ENCODE measurements at places on chromosomes 3 and 15.

- no peak for DNase-seq
These were observed 72.7 kb upstream of the SLC4A7 start for GRCh38 chr3:27556887-27557286.

GRCh38 chr3:16883723-16884083 is 1.1 kb upstream of the PLCL2 start:
- no peak for DNase-seq

DNA sequence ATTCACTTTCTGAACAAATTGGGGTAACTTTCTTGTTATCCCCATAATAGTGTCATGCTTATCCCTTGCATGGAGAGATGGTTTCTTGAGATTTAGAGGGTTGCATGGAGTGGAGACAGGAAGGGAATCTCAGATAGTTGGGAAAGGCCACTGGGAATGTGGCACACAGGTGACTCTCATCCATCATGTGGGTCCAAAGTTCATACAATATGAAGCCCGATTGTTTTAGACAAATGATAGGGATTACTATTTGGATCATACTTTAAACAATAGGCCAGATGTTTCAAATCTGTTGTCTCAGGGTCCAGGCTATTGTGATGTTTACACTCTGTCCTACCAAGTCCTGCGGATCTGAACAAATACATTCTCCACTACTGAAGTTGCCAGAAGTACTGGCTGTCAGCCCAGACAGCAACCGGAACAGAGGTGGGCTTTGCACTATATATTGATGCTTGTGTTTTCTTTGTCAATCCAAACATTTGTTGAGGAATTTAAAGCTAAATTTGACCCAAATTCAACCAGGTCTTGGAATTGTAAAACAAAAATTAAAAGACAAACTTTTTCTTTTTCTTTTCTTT is 39.2 kb upstream of the NMNAT3 start:
- no peak for DNase-seq

DNA sequence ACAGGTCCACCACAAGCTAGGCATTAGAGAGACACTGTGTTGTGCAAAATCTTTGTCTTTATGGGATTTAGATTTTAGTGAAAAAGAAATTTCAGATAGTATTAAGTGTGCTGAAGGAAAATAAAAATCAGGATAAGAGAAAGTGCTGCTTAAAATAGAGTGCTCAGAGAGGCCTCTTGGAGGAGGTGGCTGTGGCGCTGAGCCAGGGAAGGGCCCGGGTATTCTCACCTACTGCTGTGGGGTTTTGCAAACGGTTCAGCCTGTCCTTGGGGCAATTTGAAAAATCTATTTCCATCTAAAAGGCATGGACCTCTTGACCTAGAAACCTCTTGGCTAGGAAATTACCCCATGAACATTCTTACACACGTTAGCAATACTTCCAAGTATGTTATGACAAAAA is 267.7 kb downstream of the TJP1 start:
- no peak for DNase-seq

DNA sequence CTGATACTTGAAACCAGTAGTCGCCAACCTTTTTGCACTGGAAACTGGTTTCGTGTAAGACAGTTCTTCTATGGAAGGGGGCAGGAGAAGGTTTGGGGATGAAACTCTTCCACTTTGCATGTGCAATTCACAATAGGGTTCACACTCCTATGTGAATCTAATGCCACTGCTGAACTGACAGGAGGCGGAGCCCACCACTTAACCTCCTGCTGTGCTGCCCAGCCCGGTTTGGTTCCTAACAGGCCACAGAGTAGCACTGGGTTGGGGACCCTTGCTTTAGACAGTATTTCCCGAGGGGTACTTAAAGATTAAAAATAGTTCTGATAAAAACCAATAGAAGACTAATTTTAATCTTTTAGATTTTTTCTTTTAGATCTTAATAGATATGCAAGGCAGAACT is 11.1 kb downstream of the TFG start:
- DNase-seq = no peak

GRCh38 chr15:53448232-53449015 is 311.0 kb downstream of the WDR72 start:
- DNase-seq = no peak

DNA sequence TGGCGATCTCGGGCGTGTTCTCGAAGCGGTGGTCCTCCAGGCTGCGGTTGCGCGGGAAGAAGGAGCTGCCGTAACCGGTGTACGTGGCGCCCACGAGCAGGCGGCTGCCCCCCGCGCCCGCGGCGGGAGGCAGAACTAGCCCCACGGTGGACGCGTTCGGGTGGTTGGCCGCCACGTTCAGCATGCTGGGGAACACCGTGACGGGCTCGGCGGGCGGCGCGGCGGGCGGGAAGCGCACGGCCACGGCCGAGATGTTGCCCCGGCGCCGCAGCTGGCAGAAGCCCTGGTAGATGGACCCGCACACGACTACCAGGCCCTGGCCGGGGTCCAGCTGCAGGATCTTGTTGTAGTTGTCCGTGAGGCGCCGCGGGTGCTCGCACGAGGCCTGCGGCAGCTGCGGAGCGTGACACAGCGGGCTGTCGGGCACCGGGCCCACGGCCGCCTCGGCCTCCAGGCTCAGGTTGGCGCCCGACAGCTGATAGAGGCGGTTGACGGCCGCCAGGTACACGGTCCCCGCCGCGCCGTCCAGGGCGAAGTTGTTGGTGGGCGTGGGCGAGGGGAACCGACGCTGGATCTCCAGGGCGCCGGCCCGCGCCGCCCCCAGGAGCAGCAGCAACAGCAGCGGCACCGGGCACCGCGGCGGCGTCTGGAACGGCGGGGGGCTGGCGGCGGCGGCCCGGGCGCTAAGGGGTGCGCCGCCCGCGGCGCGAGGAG is 397 bp downstream of the PLXND1 start:
- DNase-seq = no peak

GRCh38 chr3:10983219-10983916 is 9.2 kb upstream of the SLC6A1 start:
- DNase-seq = no peak

GRCh38 chr3:104886220-104886995 is 480.3 kb upstream of the ALCAM start:
- no peak for DNase-seq

- peak; percentile 60 for DNase-seq
These were observed at the start of gene ZNF660 for GRCh38 chr3:44584646-44585501. Gene ZNF660 (plus strand): TSS chr3:44584964. CDS start chr3:44594194, 9,230 bp downstream.

DNA sequence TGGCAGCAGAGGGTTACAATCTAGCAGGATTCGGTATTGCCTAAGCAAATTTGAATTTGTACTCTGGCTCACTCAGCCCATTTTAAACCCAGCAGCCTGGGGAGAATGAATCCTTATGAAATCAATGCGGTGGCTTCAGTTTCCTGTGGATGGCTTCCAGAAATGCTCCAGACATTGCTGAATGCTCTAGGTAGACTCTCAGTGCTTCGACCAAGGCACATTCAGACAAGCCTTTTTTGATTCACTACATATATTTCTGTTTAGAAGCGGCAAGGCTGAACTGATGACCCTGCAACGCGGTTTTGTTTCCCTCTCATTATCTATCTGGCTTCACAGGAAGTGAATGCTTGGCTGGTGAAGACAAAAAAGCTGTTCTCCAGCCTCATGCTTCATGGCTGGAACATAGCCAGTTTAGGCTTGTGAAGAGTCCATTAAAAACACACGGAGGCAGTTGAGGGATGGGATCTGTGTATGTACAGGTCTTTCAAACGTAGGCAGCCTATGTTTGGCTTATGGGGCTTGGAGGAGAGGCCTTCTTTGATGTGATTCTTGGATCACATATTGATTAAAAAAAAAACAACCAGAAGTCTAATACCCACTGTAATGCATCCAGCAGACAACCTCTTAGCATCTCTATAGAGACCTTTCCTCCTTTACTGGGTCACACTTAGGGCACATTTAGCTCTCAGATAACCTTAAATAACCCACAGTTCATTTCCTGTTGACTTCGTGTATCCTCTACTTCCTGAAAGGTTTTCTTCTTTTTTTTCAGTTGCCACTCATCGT is 400.2 kb upstream of the TBL1XR1 start:
- DNase-seq = no peak

- DNase-seq = no peak
These were observed 11.5 kb downstream of the ALS2CL start for GRCh38 chr3:46681856-46682540.

- no peak for DNase-seq
These were observed 47.8 kb downstream of the ZNF621 start for GRCh38 chr3:40572588-40572987.

DNA sequence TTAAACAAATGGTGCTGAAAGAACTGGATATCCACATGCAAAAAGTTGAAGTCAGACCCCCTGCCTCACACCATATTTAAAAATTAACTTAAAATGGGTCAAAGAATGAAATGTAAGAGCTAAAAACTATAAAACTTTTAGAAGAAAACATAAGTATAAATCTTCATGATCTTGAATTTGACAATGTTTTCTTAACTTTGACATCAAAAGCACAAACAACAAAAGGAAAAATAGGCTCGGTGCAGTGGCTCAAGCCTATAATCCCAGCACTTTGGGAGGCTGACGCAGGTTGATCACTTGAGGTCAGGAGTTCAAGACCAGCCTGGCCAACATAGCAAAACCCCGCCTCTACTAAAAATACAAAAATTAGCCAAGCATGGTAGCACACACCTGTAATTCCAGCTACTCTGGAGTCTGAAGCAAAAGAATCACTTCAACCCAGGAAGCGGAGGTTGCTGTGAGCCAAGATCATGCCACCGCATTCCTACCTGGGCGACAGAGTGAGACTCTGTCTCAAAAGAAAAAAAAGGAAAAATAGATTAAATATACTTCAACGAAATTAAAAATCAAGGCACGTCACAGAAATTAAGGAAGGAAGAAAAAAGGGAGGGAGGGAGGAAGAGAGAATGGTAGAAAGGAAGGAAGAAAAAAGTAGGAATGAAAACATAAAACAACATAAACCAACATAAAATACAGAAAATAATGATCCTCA is 1.5 kb downstream of the RAB27A start:
- DNase-seq = no peak

DNA sequence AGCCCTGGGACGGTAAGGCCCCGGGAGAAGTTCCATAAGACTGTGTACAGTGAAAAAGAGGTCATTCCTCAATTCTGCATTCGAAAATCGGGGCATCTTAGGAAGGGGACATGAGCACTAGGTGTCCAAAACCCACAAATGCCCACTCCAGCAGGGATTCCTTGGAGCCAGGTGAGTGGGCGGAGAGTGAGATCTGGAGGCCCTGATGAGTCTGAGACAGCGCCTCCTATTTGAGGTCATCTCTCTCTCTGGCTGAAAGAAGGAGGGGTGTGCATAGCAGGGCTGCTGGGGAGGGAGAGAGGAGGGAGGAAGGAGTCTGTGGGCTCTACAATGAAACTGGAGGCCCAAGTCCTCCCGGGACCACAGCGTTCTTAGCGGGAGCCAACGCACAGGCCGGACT is 38.1 kb upstream of the LACTB start:
- no peak for DNase-seq

- no peak for DNase-seq
These were observed 72.1 kb downstream of the SFMBT1 start for GRCh38 chr3:52973806-52974205.

DNA sequence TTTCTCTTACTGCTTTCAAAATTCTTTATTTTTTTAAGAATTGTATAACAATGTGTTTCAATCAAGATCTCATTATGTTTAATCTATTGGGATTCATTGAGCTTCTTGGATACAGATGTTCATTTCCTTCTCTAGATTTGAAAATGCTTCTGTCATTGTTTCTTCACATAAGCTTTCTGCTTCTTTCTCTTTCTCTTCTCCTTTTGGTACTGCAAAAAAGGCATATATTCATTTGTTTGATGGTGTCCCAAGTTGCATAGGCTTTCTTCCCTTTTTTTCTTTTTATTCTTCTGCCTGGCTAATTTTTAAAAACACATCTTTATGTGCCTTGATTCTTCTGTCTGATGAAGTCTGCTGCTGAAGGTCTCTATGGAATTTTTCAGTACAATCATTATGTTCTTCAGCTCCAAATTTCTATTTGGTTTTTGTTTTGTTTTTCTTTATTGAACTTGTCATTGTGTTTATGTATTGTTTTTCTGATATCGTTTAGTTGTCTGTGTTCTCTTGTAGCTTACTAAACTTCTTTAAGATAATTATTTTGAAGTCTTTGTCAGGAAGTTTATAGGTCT is 88.9 kb downstream of the DTWD1 start:
- DNase-seq = no peak

GRCh38 chr3:184335661-184336546 is 1.5 kb upstream of the FAM131A start:
- DNase-seq = peak; percentile 45

- DNase-seq = no peak
These were observed 193.2 kb upstream of the ZNF385D start for GRCh38 chr3:21944251-21944650.

- DNase-seq = no peak
These were observed 368.2 kb downstream of the OCA2 start for GRCh38 chr15:27730868-27731267.

- DNase-seq = no peak
These were observed 275.5 kb upstream of the AZI2 start for GRCh38 chr3:28624084-28624483.

- DNase-seq = no peak
These were observed 265.1 kb downstream of the CTNNB1 start for GRCh38 chr3:41464401-41464800.

- no peak for DNase-seq
These were observed 289.3 kb upstream of the RORA start for GRCh38 chr15:61518191-61518950.

Measured in bone marrow (tissue), 2 donors.